Fibroblast of skin of right quadriceps (primary cell): ENCODE measurements at places on chromosomes 4 and X.

- DNase-seq, result peak; percentile 95
These were observed 188.4 kb downstream of the SLC7A11 start for GRCh38 chr4:138053641-138054301.

GRCh38 chr4:121221201-121221600 is 57.1 kb upstream of the TNIP3 start:
- DNase-seq, result no peak

- DNase-seq, result no peak
These were observed 94.0 kb downstream of the AFAP1 start for GRCh38 chr4:7845493-7846128.

DNA sequence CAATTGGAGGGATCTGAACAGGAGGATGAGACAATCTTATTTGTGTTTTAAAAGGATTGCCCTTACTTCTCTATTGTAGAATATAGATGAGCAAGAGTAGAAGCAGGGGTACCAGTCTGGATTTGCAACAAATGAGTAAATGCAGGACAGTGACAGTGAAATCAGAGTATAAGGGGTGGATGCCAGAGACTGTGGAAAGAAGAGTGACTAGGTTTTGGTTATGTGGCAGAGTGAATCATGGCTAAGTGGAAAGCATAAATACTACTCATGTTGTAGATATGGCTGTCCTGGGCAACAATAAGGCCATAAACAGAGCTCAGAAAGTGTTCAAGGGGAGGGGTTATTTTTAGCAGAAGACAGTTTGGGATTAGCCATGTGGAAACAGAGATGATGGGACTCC is 6.0 kb upstream of the VSIG4 start:
- no peak for DNase-seq

GRCh38 chr4:4792466-4792865 is 67.0 kb upstream of the MSX1 start:
- peak; percentile 88 for DNase-seq

DNA sequence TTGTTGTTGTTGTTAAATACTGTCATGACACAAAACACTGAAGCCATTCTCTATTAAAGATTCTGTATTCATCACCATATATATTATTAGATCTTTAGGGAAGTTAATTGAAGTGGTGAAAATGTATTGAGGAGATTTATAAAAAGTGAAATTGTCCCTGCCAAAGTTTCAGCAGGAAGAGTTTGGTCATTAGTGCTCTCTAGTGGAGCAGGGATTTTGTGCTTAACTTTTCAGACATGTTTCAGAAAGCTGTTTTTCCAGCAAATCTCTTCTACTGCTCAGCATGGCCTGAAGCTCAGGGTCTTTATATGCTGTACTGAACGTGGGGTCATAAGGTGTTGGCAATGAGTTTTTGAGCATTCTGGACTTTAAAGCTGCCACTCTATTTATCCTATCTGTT is 36.7 kb upstream of the CXXC4 start:
- DNase-seq, result no peak

DNA sequence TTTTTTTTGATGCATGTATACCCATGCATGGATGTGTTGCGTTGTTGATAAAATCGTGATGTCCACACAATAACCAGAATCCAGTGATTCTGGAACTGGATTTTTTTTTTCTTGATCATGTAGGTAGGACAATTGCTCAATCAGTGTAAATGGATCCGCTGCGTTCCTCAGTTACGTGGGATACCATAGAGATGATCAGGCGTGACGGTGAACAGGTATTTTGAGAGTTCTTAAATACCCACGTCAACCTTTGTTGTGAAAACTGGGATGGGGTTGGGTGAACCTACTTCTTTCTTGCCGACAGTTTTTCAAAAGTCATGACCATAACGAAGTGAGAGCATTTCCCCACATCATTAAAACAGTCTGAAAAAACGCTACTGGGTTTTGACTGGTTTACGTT is 913 bp upstream of the SMIM10L2A start:
- no peak for DNase-seq

GRCh38 chr4:143482840-143483239 is 30.7 kb upstream of the SMARCA5 start:
- DNase-seq, result peak; percentile 38

DNA sequence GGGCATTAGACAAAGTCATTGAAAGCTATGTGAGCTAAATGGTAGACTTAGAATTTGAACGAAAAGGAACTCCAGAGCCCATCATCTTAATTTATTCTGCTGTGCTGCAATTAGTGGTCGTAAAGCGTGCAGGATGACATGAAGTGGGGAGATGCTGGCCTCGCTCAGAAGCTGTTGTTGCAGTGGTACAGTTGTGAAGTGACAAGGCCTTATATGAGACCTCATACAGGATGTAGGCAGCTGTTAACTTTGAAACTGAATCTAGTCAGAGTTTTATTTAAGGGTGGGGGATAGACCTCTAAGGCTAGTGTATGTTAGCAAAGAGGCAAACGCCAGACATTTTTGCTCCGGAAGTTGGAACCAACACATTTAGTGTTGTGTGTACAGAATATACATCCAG is 13.4 kb downstream of the KLF3 start:
- DNase-seq, result no peak

DNA sequence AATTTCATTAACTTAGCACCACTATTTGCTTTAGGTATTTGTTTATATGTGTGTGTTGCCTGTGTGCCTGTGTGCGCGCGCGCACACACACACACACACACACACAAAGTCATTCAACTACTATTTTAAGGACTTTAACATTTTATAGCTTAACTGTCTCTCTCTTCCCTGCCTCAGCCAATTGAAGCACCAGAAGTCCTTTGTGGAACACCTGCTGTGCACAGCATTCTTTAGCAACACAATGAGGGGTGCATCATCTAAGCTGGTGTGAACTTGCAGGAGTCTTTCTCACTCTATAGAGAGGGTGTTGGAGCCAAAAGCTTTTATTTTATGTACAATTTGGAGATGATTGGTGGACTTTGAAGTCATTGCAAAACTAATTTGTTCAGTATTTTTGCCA is 31.3 kb downstream of the SLIT2 start:
- no peak for DNase-seq

DNA sequence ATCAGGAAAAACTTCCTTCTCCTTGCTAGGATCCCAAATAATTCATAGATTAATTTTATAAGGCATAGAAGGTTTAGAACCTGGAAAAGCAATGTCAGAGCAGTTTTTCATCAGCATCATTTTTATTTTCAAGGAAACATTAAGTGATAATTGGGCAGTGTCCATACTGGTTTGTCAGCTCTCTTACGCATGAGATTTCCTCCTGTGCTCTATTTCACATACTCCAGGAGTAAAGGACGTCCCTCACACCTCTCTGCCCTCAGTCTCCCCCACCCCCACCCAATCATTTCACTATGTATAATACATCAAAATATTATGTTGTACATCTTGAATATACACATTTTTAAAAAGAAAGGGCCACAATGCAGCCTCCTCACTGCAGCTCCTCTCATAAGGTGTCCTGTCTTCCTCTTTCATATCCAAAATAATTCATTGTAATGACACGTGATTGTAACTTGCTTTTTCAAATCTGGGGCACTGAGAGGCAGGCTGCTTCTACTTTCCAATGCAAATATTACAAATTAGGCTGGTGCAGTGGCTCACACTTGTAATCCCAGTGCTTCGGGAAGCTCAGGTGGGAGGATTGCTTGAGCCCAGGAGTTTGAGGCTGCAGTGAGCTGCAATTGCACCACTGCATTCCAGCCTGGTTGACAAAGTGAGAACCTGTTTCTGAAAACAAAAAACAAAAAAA is 34.4 kb downstream of the ARHGEF38 start:
- no peak for DNase-seq

DNA sequence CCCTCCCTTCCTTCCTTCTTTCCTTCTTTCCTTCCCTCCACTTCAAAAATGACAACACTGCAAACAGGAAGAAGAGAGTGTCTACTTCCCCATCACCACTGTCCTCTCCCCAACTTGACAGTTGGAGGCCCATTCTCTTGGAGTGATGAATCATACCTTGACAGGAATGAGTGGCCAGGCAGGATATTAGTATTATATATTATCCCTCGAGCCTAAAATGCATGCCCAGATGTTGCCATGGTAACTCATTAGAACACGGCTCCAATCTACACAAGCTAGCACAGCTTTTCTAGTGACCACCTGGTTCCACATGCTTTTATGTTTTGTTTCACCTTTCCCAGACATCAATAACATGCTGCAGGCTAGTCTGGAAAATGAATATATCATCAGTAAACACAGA is 71.3 kb upstream of the LHFPL1 start:
- DNase-seq, result no peak

DNA sequence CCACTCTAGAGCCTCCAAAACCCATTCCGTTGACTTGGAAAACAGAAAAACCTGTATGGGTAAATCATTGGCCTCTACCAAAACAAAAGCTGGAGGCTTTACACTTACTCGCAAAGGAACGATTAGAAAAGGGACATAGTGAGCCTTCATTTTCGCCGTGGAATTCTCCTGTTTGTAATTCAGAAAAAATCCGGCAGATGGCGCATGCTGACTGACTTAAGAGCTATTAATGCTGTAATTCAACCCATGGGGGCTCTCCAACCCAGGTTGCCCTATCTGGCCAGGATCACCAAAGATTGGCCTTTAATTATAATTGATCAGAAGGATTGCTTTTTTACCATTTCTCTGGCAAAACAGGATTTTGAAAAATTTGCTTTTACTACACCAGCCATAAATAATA is 60.8 kb downstream of the ZNF732 start:
- DNase-seq, result peak; percentile 1

DNA sequence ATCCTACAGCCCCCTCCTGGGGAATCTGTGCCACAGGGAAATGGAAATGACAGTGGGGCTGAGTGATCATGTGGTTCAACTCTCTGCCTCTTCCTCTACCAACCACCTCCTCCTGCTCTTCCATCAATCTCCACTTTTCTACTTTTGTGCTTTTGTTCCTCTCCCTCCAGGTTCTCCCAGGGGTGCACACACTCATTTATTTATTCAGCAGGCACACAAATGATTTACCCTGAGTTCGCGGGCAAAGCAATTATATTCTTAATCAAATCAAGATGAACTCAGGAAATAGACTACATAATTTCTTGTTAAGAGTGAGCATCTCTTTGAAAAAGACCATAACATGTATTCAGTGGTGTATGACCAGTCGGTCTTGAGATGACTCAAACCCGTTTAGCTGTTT is 69.2 kb downstream of the VCX3A start:
- no peak for DNase-seq

- DNase-seq, result no peak
These were observed 56.3 kb downstream of the PTCHD1 start for GRCh38 chrX:23390979-23391378.

DNA sequence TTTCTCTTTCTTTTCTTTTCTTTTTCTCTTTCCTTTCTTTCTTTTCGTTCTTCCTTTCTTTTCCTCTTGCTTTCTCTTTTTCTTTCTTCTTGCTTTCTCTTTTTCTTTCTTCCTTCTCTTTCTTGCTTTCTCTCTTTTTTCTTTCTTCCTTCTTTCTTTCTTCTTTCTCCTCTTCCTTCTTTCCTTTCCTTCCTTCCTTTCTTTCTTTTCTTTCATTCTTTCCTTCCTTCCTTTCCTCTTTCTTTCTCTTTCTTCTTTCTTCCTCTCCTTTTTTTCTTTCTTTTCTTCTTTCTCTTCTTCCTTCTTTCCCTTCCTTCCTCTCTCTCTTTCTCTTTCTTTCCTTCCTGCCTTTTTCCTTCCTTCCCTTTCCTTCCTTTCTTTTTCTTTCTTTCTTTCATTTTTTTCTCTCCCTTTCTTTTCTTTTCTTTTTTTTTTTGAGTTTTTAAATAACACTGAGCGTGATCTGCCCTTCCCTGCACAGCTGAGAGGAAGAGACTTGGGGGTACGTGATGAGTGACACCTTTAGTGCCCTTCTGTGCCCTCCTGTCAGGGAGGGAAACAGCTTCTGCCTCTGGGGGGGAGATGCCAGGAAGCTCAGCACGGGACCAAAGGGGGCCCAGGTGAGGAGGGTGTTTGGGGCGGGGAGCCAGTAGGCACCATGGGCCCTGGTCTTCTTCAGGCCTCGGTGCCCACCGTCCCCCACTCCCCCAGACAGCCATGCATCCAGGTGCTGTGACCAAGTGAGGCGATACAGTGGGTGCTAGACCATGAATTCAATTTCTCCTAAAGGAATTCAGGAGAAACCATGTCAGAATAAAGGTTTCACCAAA is 36.6 kb upstream of the CDKN2AIP start:
- DNase-seq, result no peak

DNA sequence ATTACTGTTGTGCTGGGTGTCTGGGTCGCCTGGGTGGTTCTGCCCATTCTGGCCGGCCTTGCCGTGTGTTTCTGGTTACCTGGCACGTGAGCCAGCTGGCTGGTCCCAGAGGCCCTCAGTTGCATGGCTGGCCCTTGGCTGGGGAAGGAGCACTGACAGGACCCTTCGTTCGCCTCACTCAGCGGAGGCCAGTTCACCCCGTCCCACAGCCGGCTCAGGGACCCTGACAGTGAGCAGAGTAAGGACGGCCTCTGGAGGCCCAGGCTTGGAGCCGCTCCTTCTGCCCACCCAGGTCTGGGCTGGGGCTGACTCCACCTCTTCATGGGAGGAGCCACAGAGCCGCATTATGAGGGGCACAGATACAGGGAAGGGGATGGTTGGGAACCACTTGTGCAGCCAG is 20.3 kb upstream of the HGFAC start:
- DNase-seq, result no peak

DNA sequence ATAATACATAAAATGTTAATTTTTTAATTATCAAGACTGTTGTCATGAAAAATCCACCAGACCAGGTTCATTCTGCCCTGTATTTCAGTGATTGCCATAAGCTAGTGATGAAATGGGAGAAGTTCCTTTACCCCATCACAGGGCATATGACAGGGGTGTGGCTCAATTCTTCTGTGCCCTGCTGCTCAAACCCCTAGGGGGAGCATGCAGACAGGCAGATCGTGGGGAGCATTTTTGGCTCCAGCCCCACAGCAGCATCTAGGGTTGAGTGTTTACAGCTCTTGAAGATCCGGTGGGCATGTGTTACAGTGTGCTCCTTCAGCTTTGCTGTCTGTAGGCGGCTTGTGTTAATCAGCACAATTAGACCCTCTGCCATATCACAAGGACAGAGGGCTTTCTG is 700.7 kb downstream of the PCDH18 start:
- no peak for DNase-seq

GRCh38 chr4:184062769-184063168 is 154.9 kb downstream of the ENPP6 start:
- no peak for DNase-seq

- DNase-seq, result peak; percentile 5
These were observed 694.4 kb upstream of the POU3F4 start for GRCh38 chrX:82813671-82814078.

DNA sequence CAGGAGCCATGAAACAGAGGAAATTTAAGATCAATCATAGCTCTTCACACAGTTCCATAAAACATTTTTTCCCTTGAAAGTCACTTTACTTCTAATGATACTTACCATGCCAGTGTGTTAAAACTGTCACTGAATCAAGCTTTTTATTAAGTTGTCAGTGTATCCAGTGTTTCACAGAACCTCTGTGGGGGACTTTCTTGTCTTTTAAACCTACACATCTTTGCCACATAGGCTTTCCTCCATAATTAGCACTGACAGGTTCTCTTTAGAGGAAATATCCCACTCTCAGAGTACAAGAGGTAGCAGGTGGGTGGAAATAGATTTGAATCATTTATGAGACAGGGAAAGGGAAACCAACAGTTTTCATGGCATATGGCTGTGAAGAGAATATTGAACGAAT is 25.8 kb upstream of the DYNLT3 start:
- DNase-seq, result no peak
